Putamen (tissue), 1 donor: ENCODE measurements at places on chromosomes 5 and 9.

- no peak for DNase-seq
Observed at GRCh38 chr9:113148372-113148705, 2.5 kb upstream of the SLC31A2 start.

DNA sequence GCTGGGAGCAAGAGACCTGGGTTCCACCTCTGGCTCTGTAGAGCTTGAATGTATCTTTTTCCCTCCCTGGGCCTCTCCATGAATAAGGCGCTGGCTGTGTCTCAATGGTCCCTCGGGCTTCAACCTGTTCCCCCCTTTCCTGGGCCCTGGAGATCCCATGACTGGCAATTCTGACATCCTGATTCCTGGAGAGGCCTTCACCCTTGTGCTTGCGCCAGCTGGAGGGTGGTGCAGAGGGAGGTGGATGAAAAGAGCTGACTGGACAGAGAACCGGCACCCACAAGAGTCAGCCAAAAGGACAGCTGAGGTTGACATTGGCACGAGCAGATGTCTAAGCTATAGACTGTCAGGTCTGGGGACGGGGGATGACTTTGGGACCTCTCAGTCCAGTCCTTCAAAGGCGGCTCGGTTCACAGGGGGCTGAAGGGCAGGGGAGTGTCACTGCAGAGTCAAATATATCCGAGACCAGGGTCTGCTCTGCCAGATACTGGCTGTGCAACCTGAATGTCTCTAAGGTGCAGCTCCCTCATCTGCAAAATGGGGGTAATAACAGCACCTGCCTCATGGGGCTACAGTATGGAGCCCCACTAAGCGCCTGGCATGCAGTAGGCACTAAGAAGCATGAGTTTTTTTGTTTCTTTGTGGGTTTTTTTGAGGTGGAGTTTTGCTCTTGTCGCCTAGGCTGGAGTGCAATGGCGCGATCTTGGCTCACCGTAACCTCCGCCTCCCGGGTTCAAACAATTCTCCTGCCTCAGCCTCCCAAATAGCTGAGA, 13.8 kb downstream of the DNM1 start:
- DNase-seq, result no peak

- no peak for DNase-seq
Observed at GRCh38 chr5:114101153-114101552, 260.7 kb upstream of the KCNN2 start.

DNA sequence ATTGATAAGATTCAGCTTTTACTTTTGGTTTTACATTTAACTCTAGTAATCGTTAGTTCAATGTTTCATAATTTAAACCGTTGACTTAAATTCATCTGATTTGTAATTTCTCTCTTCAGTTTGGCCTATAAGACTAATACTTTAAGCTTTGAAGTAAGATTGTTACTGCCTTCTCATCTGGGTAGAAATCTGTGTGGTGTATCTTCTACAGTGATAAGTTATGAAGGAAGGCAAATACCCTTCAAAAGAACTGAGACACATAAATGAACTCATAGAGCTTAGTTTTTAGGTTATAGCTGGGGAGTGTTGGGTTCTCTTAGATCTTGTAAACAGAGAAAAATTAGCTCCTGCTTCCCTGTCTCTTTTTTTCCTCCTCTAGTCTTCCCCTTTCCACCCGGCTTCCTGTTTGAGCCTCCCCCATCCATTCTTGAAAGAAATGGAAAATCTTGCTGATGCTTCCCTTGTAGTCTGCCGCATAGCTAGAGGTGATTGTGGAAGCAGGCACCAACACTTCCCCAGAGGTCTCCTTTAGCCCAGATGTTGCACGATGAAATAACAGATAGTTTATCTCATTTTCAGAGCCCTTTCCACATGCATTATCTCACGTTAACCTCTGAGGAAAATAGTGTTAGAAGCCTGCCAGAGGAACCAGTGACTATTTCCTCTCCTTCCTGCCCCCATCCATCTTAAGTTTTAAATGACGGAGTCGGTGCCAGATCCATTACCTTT, 2.0 kb upstream of the F2RL2 start:
- no peak for DNase-seq
